Hindlimb muscle (tissue), 1 donor: ENCODE measurements at places on chromosomes 4 and X.

DNA sequence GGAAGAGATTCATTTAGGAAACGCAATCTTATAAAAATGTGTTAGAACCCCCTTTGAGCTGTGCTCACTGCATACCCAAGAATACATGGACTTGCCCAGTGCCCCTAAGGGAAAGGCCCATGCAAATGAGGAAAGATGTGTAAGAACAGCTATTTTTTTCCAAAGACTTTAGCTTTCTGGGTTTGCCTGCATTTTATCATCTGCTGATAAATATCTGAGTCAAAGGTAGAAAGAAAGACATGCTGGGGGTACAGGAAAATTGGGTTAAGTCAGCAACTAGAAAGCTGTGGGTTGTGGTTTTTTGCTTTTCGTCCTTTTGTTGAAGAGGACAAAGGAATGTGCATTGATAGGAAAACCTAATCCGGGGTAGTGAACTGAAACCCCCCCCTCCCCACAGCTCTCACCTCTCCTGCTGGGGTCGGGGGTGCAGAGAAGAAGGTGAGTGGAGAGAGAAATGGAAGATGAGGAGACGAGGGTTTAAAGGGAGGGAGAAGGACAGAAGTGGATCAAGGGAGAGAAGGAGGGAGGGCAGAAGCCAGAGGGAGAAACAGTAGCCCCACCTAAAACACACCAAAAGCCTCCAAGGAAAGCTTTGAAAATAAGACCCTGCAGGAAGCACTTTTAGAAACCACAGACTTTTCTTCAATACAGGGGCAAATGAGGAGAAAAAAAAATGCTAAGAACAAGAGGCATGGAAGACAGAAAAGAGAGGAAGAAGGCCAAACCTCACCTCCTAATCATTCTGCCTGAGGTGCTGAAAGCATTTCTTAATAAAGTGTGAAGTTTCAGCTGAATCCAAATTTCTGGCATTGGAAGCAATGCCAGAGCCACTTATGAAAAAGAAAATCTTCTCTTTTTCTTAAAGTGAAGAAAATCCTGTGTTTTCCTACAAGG, 49.3 kb downstream of the KDR start:
- no peak for DNase-seq

DNA sequence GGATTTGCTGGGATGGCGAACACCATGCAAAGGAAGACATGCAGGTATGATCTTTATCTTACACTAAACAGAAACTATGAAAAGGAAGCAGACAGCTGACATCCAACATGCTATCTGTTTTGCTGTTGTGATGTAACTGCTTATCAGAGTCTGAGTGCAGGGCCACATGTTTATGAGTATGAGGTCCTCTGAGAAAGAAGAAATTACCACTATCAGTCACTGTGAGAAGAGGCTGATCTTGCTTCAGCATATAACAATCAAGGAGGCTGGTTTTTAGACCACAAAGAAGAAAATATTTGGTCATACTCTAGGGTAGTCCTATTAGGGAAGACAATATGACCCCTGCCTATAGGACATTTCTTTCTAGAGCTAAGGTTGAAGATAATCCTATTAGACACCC, 18.5 kb downstream of the CLGN start:
- no peak for DNase-seq

GRCh38 chr4:156537286-156537685, 434.3 kb downstream of the PDGFC start:
- no peak for DNase-seq

GRCh38 chr4:13024147-13025105, 459.7 kb downstream of the RAB28 start:
- DNase-seq = no peak

DNA sequence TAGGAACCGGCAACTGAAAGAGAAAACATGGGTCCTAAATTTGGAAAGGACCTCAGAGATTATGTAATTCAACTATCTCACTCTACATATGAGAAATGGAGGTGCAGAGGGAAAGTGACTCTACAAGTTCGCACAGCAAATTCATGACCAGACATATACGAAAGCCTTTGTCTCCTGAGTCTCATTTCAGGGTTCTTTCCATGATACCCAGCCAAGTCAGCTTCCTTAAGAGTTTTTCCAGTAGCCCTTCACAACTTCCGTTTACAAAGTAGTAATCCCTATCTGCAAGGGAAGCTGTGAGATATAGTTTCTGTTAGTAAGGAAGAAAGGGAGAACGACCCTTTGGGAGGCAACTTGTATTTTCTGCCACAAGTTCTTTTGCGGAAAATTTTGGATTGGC, 110.6 kb downstream of the TEX13A start:
- peak; percentile 45 for DNase-seq

GRCh38 chr4:180099957-180100356, 2143.2 kb upstream of the TENM3 start:
- no peak for DNase-seq

DNA sequence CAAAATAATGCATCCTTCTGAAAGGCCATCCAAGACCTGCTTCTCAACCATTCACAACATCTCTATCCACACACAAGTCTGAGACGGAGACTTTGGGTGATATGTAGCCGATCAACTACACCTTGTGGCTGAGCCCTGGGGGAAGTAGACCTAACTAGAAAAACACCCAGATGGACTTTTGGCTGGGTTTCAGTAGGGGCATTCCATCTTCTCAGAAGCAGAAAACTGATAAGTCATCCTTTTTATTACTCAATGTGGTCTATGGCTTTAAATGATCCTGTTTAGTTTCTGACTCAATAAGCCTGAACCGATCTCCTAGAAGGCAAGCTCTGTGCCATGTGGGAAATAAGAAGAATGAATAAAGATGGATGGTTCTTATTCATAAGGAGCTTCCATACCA, 82.5 kb upstream of the AFF2 start:
- DNase-seq = no peak

DNA sequence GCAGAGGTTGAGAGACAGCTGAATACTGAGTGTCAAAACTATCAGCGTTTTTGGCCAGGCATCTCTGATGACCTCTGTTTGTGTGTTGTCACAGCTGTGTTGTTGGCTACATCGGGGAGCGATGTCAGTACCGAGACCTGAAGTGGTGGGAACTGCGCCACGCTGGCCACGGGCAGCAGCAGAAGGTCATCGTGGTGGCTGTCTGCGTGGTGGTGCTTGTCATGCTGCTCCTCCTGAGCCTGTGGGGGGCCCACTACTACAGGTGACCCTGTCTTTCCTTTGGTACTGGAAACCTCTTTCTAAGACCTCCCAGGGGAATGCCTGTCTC, 86.9 kb downstream of the EGF start:
- no peak for DNase-seq

- no peak for DNase-seq
These were observed 43.6 kb upstream of the UPRT start for GRCh38 chrX:75230296-75230695.

DNA sequence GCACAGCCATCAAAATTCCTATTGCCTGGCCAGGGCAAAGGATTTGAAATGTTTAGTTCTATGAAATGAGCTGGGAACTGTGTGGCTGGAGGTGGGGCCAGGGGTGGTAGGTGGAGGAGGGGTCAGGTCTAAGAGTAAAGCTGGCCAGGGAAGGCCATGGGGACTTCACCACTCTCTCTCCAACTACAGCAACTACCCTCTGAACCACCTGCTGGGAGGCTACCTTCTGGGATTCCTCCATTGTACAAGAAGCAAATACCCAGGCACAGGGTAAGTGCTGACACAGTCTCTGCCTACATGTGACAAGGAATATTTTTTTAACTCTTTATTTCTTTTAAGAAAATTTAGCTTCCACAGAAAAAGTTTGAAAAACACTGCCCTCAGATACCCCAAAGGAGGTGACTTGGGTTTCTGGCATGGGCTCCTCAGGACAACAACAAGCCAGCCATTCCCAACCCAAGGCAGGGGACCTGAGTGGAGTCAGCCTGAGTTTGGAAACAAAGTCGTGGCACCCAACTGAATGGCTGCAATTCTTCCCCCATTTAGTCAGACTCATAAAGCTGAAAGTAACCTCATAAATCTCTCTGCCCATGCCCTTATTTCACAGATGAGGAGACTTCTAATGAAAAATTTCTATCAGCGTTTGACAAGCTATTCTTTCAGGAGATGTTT, 593.8 kb upstream of the DIPK2B start:
- DNase-seq = no peak

DNA sequence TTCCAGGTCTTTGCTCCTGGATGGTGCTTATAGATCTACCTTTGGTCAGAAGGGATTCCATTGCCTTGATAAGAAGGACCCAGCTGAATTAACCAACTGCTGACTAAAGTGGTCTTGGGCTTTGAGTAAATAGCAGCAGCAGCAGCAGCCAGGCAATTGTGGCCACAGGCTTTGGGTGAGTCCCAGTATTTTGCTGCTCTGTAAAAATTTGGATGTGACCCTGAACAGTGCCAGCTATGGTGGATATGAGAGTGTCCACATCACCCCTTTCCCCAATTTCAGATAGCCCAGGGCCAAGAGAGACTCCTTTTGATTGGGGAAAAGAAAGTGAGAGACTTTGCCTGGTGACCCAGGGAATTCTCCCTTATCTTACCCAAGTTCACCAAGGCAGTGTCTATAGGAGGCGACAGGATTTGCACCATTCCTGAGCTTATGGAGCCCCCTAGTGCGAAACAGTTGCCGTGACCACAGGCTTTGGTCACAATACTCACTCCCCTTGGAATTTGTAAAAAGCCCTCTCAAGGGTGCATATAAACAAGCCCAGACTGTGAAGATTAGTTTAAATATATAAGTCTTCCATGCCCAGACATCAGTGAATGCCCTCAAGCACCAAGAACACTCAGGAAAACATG, 518.0 kb downstream of the TMA16 start:
- DNase-seq = peak; percentile 23

DNA sequence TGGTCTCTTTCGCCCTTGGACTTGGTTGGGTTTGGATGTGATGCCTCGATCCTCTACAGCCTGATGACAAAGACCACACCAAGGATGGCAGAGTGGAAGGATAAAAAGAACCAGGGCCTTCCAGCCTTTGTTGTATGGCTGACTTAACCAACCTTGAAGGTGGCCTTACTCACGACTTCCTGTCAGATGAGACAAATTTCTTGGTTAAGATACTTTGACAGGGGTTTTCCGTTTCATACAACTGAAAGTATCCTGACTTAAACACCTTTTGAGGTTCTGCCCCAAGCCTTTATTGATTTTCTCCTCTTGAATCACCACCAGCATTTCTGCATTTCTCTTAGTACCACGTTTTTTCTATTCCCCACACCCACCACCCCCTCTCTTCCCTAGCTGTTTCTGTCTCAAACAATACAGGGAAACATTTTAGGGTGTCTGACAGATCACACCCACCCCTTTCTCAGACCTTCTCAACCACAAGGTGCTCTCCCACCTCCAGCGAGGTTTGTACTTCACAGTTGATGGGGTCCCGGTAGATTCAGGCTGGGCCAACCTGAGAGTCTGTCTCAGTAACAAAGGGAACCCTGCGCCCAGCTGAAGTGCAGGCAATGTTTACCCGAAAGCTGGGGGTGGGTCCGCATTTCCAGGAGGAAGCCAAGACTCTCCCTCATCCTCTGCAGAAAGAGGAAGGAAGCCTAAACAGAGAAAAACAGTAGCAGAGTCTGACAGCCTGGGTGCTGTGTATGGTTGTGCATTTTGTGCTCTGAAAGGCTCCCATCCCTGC, 5.0 kb upstream of the TSPAN5 start:
- DNase-seq = no peak

DNA sequence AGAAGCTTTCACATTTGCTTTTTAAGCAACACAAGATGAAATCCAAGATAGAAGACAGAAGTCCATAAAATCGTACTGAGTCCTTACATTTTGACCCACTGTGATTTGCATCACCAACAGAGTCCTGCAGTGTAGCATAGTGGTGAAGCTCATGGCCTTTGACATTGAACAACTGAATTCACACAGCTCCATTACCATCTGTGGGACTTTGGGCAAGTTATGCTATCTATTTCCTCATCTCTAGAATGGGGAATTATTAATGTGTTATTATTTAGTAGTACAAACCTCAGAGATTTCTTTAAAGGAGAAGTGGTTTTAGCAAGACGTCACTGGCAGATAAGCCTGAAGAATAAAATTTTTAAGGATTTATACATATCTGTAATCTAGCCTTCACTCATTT, 10.7 kb downstream of the GPRIN3 start:
- no peak for DNase-seq

- no peak for DNase-seq
These were observed 28.0 kb downstream of the PRPS2 start for GRCh38 chrX:12819222-12819621.

DNA sequence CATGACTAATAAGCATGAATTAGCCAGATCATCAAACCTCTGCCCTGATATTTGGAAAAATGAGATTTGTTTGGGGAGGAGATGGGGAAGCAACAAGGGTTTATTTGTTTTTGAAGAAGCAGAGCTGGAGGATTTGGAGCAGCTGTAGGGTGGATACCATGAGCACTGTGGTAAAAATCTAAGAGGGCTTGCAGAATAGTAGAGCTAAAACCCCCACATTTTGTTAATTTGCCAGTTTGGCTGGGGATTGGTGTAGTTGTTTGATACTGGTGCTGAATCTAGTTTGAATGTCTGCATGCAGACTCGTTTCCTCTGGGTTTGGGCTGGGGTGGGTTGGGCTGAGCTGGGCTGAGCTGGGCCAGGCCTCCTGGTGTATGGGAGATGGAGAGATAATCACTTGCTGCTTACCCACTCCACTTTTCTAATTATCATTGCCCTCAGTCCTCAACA, 43.7 kb downstream of the SMAD1 start:
- DNase-seq = no peak

- no peak for DNase-seq
These were observed 110.2 kb downstream of the RNF150 start for GRCh38 chr4:141023051-141023450.

DNA sequence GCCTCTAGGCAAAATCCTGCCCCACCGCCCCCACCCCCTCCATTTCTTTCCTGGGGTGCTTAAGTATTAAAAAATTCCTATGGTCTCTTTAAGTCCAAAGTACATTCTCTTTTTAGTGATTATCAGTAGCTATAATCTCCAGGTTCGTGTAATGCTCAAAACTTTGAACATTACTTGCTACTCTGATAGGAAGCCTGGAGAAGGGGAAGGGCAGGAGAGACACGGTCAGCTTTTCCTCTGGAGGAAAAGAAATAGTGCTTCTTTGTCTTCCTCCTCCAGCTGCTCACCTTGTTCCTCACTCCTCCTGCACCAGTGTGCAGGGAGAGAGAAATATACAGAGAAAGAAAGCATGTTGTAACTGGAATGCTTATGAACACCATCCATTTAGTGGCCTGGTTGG, 80.4 kb downstream of the PPP1R2C start:
- DNase-seq = no peak

DNA sequence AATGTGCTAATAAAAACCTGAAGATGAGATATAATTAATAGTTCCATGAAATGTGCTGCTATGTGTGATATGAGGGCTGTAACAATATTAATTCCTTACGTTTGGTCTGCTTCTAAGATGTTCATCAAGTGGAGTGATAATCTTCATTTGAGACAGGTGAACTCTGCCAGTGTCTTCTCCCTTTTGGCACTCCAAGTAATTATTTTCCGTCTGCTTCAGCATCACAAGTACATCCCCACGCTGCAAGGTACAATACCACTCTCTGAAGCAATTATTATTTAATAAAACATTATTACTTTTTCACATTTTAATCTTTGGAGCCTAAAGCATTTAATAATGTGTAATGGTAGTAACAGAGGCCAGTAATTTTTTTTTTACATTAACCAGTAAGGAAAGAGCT, 44.4 kb downstream of the RPS3A start:
- no peak for DNase-seq
